ENCODE measurements at places on chromosomes 6 and 20. TPM values are rescaled to one million over a fixed set of nuclear protein-coding genes. Genes with fewer than 3 reads are reported as not detected.

DNA sequence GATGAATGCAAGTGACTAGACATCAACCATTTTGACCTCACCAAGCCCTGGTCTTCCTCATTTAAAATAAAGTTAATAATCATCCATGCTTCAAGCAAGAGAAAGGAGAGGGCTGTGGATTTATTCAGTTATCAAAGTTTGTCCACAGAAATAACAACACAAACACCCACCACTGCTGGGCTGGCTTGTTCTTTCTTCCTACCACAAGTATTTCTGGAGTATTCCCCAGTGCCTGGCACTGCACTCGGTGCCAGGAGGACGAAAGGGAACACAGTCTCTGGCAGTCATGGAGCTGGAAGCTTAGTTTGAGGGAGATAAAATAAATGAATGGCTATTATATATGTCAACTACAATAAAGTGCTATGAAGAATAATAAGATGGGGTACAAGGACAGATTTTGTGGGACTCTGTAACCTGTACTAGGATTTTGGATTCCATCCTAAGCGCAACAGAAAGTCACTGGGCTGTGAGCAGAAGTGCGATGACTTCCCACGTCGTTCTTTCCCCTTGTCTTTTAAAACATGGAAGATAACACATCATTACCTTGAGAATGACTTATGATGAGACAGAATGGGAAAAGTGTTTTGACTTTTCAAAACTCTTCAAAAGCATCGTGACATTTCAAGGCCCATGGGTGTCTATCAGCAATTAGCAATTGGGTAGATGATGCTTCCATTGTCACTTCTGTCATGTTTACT is 74.5 kb upstream of the TRAF3IP2 start:
- H3K4me3 ChIP-seq: no peak overlapping the region
- no peak overlapping the region for H3K27ac ChIP-seq
- H3K4me1 ChIP-seq: peaks cover 29% of the 10 kb centered on the region
- H3K27me3 ChIP-seq: no peaks in the 10 kb centered on the region
- no peaks in the 10 kb centered on the region for H3K36me3 ChIP-seq
- DNase-seq: no peak

GRCh38 chr6:140671926-140672325 is 1297.5 kb upstream of the CITED2 start:
- H3K36me3 ChIP-seq: no peaks in the 10 kb centered on the region
- H3K4me3 ChIP-seq: no peak overlapping the region
- H3K27me3 ChIP-seq: no peaks in the 10 kb centered on the region
- no peak for DNase-seq
- no peaks in the 10 kb centered on the region for H3K4me1 ChIP-seq
- H3K27ac ChIP-seq: no peak overlapping the region

- no peaks in the 10 kb centered on the region for H3K4me1 ChIP-seq
- no peak overlapping the region for H3K4me3 ChIP-seq
- no peak for DNase-seq
- H3K36me3 ChIP-seq: no peaks in the 10 kb centered on the region
- H3K27ac ChIP-seq: no peak overlapping the region
These were observed 601.2 kb downstream of the DHX35 start for GRCh38 chr20:39563349-39563748.

GRCh38 chr6:125489579-125490285 is 188.0 kb upstream of the HDDC2 start:
- no peaks in the 10 kb centered on the region for H3K4me1 ChIP-seq
- H3K27ac ChIP-seq: no peak overlapping the region
- no peaks in the 10 kb centered on the region for H3K27me3 ChIP-seq
- no peak for DNase-seq
- no peaks in the 10 kb centered on the region for H3K36me3 ChIP-seq

DNA sequence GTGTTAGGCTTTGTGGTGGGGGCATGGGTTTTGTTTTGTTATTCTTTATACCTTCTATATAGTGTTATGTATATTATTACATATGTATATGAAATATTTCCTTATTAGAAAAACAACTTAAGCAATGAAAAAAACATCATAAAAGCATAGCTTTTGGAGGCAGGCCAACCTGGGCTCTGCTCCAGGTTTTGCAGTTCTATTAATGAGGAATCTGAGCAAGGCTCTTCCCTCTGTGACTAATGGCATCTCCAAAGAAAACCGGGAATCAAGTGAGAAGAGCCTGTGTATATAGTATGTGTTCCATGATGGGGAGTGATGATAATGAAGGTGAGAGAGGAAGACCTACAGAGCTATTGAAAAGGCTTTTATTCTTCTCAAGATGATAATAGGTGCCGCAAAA is 291.1 kb downstream of the CLIC5 start:
- H3K4me1 ChIP-seq: no peaks in the 10 kb centered on the region
- no peak overlapping the region for H3K4me3 ChIP-seq
- DNase-seq: no peak
- H3K27me3 ChIP-seq: no peaks in the 10 kb centered on the region
- H3K36me3 ChIP-seq: no peaks in the 10 kb centered on the region
- H3K27ac ChIP-seq: no peak overlapping the region

DNA sequence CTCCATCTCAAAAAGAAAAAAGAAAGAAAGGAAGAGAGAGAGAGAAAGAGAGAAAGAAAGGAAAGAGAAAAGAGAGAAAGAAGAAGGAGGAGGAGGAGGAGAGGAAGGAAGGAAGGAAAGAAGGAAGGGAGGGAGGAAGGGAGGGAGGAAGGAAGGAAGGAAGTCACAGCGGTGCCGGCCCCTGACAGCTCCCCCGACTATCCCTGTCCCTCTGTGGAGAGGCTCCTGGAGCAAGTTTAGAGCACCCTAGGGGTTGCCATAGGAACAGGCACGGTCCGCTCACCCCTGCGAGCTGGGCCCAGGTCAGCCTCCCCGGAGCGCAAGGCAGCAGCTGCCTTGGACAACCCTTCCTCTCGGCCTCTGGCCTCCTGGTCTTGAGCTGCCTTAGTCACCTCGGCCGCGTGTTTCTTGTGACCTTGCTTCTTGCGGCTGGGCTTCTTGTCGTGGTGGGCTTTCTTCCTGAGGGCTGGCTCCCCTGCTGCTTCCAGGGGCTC is 6.8 kb downstream of the BNIP5 start:
- DNase-seq: no peak
- no peak overlapping the region for H3K27ac ChIP-seq
- no peaks in the 10 kb centered on the region for H3K27me3 ChIP-seq
- no peak overlapping the region for H3K4me3 ChIP-seq
- H3K36me3 ChIP-seq: no peaks in the 10 kb centered on the region

DNA sequence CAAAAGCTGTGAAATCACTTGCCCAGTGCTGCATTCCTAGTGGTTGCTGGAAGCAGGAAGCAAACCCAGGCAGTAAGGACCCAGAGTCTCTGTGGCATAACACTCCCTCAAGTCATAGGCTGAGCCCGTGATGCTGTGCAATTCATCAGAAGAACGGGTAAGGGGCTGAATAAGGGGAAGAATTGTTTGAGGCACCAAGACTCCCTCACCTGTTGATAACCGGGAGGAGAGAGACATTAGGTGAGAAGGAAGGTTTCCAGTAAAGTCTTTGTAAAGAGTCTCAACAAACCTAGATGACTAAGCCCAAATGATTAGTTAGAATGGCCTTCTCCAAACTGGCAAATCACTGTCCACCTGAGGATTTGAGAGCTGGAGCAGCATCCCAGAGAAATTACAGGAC is 18.3 kb downstream of the ENPP3 start:
- no peaks in the 10 kb centered on the region for H3K36me3 ChIP-seq
- H3K27me3 ChIP-seq: no peaks in the 10 kb centered on the region
- no peak overlapping the region for H3K27ac ChIP-seq
- DNase-seq: no peak

DNA sequence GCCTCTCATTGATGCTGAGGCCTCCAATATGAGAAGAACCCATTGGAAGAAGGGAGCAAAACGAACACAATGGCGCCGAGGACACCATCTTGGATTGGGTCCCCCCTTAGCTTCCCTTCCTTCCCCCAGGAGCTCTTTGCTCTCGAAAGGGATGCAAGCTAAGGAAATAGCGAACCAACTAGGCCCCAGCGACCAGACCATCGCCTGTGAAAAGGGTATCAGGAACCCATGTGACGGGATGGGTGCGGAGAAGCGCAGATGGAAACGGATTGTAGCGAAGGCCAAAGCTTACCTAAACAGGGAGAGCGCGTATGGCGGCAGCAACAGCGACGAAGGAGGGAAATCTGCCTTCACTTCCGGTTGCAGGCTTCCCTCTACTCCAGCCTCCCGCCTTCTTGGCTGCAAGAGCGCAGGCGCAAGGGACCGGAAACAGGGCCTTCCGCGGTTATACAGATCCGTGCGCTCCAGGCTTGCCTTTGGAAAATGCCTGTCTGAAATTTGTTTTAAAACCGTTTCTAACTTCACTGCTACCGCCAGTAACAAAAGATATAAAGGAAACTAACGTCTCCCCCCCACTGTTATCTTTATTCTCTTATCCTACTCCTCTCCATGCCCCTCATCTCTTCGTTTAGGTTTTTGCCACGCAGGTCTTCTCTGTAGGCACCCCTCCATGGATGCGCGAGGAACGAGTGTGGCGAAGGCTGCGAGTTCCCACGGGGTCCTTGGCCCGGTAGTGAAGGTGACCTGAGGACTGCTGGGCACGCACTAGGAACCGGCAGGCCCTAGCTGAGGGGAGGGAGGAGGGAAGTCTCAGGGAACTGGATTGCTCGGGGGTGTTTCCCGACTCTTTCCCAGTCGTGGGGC is at the start of gene DDX39B:
TSS of gene DDX39B (minus strand) at position 346 of the 864 bp plus-strand sequence. CDS start 1,471 bp downstream, outside the sequence.
- H3K4me3 ChIP-seq: peak within 1 kb of the TSS; percentile 67
- no peaks in the 10 kb centered on the region for H3K4me1 ChIP-seq
- 0 out of 2 replicates have a peak, but pooled peaks cover 1% of the 10 kb centered on the region for H3K36me3 ChIP-seq
- H3K27ac ChIP-seq: peak within 1 kb of the TSS; percentile 91
- H3K27me3 ChIP-seq: no peaks in the 10 kb centered on the region

GRCh38 chr6:119129968-119130484 is 51.6 kb upstream of the FAM184A start:
- DNase-seq: no peak
- H3K27me3 ChIP-seq: no peaks in the 10 kb centered on the region
- no peak overlapping the region for H3K4me3 ChIP-seq
- H3K27ac ChIP-seq: peak overlapping the region; percentile 33
- peaks cover 35% of the 10 kb centered on the region for H3K4me1 ChIP-seq

- H3K4me1 ChIP-seq: peaks cover 41% of the 10 kb centered on the region
- H3K27ac ChIP-seq: peak overlapping the region; percentile 27
- no peak for DNase-seq
- H3K36me3 ChIP-seq: peaks cover 3% of the 10 kb centered on the region
These were observed 5.5 kb downstream of the GMNN start for GRCh38 chr6:24780206-24780605.

- H3K27me3 ChIP-seq: no peaks in the 10 kb centered on the region
- peak overlapping the region; percentile 3 for H3K27ac ChIP-seq
- DNase-seq: no peak
These were observed 11.2 kb upstream of the ZNF76 start for GRCh38 chr6:35248300-35248699.

DNA sequence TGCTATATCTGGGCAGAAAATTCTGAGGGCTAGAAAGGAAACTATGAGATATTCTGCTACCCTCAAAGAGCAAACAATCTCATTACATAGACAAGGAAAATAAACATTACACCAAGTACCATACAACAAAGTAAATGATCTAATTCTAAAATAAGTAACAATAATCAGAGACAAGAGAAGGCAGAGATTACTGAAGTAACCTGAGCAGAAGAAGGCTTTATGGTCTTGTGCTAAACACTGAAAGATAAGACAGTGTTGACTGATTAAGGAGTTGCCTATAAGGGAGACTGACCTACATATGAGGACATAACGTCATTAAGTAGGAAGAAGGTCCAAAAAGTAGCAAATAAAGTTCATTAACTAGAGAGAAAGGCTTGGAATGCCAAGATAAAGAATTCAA is 134.2 kb downstream of the MTFR2 start:
- H3K27ac ChIP-seq: no peak overlapping the region
- no peak for DNase-seq
- no peaks in the 10 kb centered on the region for H3K27me3 ChIP-seq
- H3K4me3 ChIP-seq: no peak overlapping the region
- no peaks in the 10 kb centered on the region for H3K4me1 ChIP-seq

GRCh38 chr20:23197836-23198235 is 111.7 kb upstream of the CD93 start:
- no peaks in the 10 kb centered on the region for H3K36me3 ChIP-seq
- H3K27me3 ChIP-seq: no peaks in the 10 kb centered on the region
- no peak overlapping the region for H3K27ac ChIP-seq

- H3K4me3 ChIP-seq: no peak overlapping the region
- peaks cover 26% of the 10 kb centered on the region for H3K4me1 ChIP-seq
- no peaks in the 10 kb centered on the region for H3K36me3 ChIP-seq
- H3K27me3 ChIP-seq: no peaks in the 10 kb centered on the region
- H3K27ac ChIP-seq: no peak overlapping the region
These were observed 115.3 kb downstream of the COL12A1 start for GRCh38 chr6:75090576-75090975.

GRCh38 chr6:143612186-143612585 is 65.6 kb upstream of the PHACTR2 start:
- no peaks in the 10 kb centered on the region for H3K27me3 ChIP-seq
- H3K36me3 ChIP-seq: 0 out of 2 replicates have a peak, but pooled peaks cover 1% of the 10 kb centered on the region
- no peaks in the 10 kb centered on the region for H3K4me1 ChIP-seq
- H3K27ac ChIP-seq: no peak overlapping the region
- H3K4me3 ChIP-seq: no peak overlapping the region

MOCS1 gene
- total RNA-seq: 44.7 TPM

FABP7 gene
- total RNA-seq: not detected

SAMD10 gene
- 13.4 TPM for total RNA-seq

CD93 gene
- not detected for total RNA-seq

C2 gene
- 4.9 TPM for total RNA-seq

ZCCHC3 gene
- 37.2 TPM for total RNA-seq
